Large intestine (tissue), 12 donors: ENCODE measurements at places on chromosomes 13 and 19. TPM values are rescaled to one million over a fixed set of nuclear protein-coding genes. Genes with fewer than 3 reads are reported as not detected.

TTC9B gene
- 3.1 TPM for polyA plus RNA-seq

VAV1 gene
- polyA plus RNA-seq, result 3.2 TPM

HIPK4 gene
- 0.10 TPM for polyA plus RNA-seq

ZNF442 gene
- polyA plus RNA-seq, result 2.2 TPM

GAS6 gene
- polyA plus RNA-seq, result 48.4 TPM

MAU2 gene
- 55.2 TPM for polyA plus RNA-seq

CGB8 gene
- polyA plus RNA-seq, result not detected

ZNF473 gene
- polyA plus RNA-seq, result 6.7 TPM
